Head of caudate nucleus (tissue), 42 donors: ENCODE measurements at places on chromosomes 16 and 17.

DNA sequence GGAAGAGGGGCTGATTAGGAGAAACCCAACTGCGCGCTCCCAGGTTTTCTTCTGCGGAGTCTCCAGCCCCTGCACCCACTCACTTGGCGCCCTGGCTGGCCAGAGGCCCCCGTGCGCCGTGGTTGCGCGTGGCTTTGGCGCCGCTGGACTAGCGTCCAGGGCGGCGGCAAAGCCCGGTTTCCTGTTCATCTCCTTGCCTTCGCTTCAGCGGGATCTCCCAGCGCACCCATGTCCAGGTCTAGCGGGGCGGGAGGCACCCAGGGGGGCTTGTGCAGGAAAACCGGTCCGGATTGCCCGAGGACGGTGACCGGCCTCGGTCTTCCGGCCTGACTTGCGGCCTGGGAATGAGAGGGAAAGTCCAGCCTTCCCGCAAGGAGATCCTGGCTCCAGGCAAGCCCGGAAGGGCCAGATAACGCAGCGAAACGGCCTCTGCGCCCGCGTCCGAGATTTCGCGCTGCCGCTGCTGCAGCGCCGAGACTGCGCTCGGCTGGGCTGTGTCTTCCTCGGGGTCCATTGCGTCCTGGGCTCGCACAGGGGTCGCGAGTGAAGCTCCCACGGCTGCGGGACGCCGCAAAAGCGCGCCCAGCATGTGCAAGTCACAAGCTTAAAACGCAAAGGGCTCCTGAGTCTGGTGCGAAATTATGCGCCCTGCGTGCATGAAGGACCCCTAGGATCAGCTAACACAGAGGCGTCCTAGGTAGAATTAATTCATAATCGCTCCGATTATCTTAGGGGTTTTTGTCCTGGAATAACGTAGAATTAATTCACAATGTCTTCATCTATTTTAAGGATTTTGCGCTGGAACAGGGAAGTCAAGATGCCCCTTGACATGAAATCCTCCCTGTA, 5.7 kb downstream of the FOXF1 start:
- no peak for DNase-seq

DNA sequence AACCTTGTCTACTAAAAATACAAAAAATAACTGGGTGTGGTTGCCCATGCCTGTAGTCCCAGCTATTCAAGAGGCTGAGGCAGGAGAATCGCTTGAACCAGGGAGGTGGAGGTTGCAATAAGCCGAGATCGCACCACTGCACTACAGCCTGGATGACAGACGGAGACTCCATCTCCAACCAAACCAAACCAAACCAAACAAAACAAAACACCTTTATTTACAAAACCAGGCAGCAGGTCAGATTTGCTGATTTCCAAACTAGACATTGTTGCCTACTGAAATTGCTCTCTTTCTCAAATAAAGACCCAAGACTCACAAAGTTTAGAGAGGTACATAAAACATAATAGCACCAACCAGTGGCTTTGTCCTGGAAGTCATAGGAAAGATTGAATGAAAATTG, 5.7 kb upstream of the TMEM238L start:
- DNase-seq: no peak

- DNase-seq: no peak
Measured at GRCh38 chr17:46977348-46977747, 1.7 kb downstream of the RPRML start.

GRCh38 chr17:29102046-29102445, 59.1 kb downstream of the PIPOX start:
- DNase-seq: no peak

DNA sequence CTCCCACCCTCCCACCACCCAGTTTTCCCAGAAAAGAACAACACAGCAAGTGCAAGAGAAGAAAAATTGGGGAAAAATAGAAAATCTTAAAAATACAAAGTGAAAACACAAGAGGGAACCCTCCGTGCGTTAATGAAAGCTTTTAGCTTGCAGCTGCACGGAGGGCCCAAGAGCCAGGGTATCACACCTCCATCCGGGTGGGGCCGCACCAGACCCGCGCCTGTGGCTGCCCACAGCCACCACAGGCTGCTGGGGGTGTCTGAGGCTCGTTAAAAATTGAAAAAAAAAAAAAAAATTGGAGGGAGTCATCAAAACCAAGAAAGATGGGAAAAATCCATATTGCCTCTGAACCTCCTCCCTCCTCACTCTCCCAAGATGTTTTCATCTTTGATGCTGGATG, 18.6 kb downstream of the ENGASE start:
- DNase-seq: no peak
